Iris pigment epithelial cell (primary cell): ENCODE measurements at places on chromosomes 6 and 20.
A peak's percentile ranks its signal among the peaks of the same experiment; 100 is the strongest.

DNA sequence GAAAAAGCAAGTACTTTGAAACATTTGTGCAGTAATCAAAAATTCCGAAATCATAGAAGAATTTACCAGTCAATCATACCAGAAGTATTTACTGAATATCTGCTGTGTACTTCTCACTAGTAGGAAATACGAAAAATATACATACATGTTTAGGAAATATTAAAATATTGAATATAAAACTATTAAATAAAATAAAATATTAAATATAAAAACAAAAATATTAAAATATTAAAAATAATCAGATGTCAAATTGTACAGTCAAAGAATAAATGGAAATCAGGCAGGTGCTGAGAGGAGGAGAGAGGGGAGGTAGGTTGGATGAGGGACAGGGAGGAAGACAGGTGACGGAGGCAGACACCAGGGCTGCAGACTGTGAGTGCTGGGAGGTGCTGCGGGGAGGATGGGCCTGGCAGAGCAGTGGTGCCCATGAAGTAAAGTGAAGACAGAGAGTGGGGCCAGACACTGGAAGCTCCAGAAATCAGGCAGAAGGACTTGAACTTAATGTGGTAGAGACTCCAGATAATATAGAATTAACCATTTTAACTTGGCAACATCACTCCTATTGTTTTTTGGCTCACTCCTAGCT is 55.9 kb downstream of the PRKN start:
- DNase-seq = no peak

- no peak for DNase-seq
These were observed 21.6 kb downstream of the LY86 start for GRCh38 chr6:6610031-6610591.

DNA sequence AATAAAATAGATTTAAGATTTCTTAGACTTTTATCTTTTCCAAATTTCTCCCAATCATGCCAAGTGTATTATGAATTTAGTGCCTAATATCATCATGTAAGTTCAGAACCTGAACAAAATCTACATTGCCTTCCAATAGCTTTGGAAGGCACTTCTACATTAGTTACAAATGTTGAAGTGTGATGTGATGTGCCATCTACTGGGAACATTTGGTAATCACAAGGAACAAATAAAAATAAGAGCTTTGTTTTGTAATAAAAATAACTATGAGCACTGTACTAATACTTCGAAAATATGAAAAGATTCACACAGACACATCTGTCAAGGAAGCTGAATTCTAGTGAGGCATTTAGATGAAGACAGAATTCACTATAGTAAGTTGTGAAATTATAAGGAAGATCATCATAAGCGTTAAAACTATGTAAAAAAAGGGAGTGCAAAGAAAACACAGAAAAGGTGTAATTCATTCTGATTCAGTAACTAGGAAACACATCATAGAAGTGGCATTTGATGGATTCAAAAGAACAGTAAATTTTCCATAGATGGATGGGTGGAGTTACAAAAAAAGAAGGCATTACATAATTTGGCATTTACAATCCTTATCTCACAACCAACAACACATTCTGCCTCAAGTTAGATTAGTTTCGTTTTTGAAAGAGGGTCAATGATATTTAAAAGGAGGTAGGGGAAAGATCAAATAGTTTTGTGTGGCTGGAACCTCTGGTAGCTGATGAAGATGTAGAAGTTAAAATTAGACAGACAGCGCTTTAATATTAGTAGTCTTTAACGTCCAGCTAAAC is 161.0 kb downstream of the ASCC3 start:
- peak; percentile 41 for DNase-seq

GRCh38 chr6:80330961-80331360 is 224.5 kb downstream of the BCKDHB start:
- DNase-seq = no peak

GRCh38 chr6:65501045-65501444 is 206.0 kb downstream of the EYS start:
- no peak for DNase-seq

DNA sequence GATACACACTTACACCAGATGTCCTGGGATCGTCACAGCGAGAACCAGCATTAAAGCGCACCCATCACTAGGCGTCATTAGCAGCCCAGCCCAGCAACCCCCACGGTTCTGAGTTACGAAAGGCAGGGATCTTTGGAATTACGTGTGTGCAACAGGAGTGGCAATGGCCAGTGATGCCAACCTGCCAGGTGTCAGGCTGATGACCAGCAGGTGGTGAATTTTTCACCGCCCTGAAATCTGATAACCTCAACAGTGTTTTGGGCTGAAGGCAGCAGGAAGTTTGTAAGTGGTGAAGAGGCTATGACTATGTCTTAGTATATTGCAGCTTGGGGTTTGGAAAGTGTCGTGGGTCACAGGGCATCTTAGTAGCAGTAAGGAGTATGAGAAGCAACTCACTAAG is 166.1 kb downstream of the TMEM242 start:
- DNase-seq = no peak

- DNase-seq = peak; percentile 23
These were observed 159.1 kb upstream of the PDE7B start for GRCh38 chr6:135692426-135692825.

DNA sequence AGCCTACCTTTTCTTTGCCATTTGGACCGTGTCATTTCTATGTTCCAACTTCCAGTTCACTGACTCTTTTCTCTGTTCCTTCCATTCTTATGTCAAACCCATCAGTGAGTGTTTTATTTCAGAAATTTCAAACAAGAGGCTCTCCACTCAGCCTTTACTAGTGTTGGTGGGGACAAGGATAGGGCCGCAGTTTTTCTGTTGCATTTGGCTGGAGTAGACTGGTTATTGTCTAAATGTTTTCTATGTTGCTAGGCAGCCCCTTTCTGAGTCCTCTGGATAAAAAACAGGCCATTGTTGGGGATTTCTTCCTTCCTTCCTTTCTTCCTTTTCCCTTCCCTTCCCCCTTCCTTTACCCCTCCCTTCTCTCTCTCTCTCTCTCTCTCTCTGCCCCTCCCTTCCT is 288.6 kb downstream of the PRKN start:
- no peak for DNase-seq

DNA sequence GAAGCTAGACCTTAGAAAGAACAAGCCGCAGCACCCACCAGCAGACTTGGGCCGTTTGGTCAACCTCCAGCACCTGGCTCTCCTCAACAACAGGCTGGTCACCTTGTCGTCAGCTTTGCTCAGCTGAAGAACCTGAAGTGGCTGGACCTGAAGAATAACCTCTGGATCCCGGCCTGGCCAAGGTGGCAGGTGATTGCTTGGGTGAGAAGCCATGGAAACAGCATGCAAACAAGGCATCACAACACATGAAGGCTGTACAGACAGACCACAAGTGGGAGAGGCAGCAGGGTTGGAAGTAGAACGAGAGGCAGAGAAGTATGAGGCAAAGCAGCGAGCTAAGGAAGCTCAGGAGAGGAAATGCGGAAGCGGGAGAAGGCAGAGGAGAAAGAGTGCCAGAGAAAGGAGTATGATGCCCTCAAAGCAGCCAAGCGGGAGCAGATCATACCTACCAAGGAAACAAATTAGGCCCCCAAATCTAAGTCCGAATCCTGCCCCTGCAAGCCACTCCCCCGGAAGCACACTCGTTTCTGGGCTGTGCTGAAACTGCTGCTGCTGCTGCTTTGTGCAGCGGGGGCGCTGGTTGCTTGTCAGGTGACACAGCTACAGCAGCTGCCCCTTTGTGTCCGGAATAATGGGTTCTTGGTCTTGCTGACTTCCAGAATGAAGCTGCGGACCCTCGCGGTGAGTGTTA is 121.6 kb upstream of the LGSN start:
- no peak for DNase-seq

- no peak for DNase-seq
These were observed 16.0 kb downstream of the PDE10A start for GRCh38 chr6:165647041-165647440.

DNA sequence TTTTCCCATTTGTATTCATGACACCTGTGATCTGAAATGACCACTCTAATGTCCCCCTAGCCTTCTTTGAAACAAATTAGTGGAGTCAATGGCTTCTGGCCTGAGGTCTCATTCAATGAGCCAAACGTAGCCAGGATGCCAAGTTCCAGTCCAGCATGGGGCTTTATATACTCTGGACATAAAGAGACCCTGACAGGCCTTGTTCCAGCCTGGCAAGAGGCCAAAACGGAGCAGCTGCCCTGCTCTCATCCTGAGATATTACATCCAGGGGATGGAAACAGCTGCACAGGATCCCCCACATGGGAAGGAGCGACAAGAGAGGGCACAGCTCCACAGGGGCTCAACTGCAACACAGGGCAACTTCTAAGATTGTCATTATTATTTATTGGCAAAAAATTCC is 437.8 kb downstream of the CDH26 start:
- no peak for DNase-seq

DNA sequence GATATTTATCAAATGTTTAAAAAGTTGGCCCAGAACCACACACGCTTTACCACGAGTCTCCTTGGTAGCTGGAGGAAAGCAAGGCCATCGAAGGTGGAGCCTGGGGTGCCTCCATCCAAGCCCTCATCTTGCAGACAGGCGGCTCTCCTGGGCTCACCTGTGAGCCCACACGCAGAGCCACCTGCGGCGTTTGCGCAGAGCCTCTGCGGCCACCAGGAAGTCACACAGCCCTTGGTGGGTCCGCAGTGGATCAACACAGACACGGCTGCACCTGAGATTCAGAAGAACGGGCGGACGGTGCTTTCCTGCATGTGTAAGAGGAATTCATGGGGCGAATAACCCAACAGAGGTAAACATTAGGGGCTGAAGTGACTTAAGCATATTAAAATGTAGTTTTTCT is 24.5 kb upstream of the SMOC2 start:
- no peak for DNase-seq

GRCh38 chr6:54377776-54378175 is 69.5 kb downstream of the TINAG start:
- peak; percentile 41 for DNase-seq

DNA sequence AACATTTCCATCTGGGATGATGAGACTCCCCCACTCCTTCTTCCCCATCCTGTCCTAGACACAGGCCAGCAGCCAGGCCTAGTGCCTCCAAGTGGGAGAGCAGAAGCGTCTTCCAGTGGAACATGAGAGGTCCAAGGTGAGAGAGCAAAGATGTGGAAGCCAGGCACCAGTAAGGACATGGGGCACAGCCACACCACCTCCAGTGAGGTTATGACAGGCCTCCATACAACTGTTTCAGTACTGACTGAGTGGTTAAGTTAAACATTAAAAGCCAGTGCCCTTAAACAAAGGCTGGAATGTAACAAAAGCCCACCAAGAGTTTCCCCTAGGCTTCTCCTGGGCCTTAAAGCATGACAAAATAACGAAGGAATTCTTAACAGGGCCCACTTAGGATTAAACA is 5.3 kb downstream of the ZBTB24 start:
- DNase-seq = no peak

DNA sequence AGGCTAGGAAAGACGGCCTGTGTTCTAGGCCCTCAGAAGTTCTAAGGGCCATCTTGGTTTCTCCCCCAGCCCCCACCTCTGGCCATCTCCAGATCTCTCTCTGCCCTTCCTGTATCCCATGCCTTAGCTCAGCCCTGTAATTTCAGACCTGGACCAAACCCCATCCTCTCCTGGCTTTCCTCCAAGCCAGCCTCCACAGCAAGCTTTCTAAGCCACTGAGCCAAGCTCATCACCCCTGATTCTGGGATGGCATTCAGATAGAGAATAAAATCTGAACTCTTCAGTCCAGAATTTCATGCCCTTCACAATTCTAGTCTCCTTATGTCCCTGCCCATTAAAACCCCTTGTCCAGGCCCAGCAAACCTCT is 18.9 kb upstream of the CCM2L start:
- no peak for DNase-seq

DNA sequence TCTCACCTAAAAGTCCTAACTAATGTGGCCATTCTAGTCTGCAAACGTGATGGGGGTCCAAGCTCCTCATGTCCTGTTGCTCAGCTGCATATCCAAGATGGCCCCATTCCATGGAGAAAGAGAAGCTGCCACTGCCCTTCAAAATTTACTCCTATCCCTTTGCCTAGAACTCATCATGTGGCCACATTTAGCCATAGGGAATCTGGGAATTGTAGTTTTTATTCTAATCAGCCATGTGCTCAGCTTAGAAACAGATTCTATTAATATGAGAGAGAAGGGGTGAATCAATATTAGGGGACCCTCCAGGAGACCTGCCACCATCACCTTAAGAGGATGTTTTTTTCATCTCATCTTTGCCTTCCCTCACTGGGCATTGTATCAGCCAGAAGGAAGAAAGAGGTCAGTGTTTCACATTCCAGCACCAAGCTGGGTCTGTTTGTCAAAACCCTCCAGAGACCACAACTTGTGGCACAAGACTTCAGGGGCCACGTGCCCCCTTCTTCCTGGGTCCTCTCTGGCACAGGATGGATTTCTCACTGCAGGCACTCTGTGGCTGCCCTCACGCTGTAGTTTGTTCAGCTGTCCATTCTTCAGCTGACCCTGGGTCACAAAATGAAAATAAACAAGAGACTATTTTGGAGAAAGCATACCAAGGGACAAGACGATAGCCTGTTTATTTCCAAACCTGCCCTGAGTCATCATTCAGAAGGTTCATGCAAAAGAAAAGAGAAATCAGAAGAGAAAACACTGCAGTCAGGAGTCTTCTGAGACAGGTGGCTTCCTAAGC is 172.0 kb downstream of the EYA2 start:
- DNase-seq = peak; percentile 89

GRCh38 chr6:52253494-52253893 is 9.2 kb upstream of the IL17F start:
- no peak for DNase-seq

- no peak for DNase-seq
These were observed 55.9 kb upstream of the PSMF1 start for GRCh38 chr20:1062334-1063010.

GRCh38 chr6:30490026-30490876 is 942 bp downstream of the HLA-E start:
- peak; percentile 69 for DNase-seq

- DNase-seq = no peak
These were observed 37.5 kb upstream of the PDE7B start for GRCh38 chr6:135814043-135814442.

- peak; percentile 81 for DNase-seq
These were observed 16.4 kb downstream of the ZNF311 start for GRCh38 chr6:28988536-28989311.

GRCh38 chr6:115704028-115704427 is 356.7 kb downstream of the FRK start:
- no peak for DNase-seq

DNA sequence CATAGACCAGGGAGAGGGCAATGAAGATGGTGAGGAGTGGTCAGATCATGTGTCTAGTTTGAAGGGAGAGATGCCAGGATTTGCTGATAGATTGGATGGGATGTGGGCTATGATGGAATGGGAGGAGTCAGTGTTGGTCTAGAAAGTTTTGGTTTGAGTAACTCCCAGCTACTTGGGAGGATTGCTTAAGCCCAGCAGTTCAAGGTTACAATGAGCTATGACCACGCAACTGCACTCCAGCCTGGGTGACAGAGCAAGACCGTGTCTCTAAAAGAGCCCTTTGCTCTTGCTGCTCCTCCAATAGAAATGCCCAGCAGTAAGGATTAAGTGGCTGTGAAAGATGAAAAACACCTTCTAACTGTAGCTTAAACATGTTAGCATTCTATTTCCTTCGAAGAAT is 18.2 kb upstream of the LAMP5 start:
- DNase-seq = no peak
